ENCODE measurements at places on chromosomes 4 and X.

DNA sequence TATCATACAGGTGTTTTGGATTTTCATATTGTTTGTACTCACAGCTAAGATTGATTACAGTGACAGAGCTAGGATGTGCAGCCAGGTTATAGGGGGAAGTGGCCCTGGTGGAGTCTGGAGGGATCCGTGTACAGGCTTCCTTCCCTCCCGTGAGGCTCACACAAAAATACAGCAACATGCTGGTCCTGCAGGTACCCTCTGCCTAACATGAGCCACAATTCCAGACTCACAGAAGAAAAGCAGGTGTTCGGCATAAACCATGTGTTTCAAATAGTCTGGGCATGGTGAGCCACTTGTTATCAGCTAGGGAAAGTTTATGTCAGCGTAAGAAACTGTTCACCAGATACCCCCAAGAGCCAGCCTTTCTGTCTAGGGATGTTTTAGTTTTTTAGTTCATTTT lies 82.9 kb downstream of the HTT start:
- DNase-seq, result no peak

DNA sequence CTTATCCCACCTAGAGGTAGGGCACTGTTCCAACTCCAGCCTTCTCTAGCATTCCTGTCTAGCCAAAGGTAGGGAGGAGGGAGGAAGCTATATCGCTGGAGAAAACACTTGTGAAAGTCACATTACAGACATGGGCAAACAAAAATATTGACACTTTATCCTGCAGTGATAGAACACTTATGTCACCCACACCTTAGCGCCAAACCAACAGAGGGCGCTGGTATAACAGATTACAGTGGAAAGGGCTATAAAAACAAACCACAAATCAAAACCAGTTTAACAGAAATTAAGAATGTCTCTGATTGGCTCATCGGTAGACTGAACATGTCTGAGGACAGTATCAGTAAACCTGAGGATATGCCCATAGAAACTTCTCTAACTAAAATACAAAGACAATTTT lies 451.3 kb downstream of the TLL1 start:
- peak; percentile 9 for DNase-seq

DNA sequence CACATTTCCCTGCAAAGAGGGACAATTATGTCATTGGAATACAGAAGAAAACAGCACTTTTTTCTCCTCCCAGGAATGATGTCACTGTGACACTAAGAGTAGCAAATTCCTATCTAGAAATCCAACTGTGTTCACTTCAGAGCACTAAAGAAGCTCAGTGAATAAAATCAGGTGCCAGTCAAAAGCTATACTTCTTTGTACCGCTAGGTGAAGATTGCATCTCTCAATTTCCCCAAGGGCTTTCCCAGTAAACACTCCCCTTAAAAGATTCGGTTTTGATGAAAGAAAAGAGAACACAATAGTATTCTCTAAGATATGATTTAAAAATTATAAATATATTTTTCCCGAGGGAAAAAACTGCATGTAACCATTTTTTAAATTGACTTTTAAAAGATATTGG lies 104.7 kb upstream of the MID1 start:
- DNase-seq, result no peak

DNA sequence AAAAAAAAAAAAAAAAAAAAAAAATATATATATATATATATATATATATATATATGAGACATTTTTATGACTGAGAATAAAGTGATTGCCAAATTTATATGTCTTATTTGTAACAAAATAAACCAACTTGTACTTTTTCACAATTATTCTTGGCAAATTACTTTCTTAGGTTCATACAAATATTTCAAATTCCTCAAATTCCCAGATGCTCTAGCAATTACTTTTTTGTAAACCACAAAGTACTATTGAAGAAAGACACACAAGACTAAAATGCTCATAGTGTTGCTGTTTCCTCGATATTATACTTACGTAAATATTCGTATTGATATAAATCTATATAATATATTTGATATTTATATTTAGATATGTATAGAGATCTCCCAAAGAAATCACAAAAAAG lies 390.0 kb downstream of the FAT4 start:
- no peak for DNase-seq

GRCh38 chr4:181890911-181891310 lies 352.3 kb upstream of the TENM3 start:
- no peak for DNase-seq

- no peak for DNase-seq
Measured at GRCh38 chr4:67393699-67394281, 151.5 kb downstream of the CENPC start.

DNA sequence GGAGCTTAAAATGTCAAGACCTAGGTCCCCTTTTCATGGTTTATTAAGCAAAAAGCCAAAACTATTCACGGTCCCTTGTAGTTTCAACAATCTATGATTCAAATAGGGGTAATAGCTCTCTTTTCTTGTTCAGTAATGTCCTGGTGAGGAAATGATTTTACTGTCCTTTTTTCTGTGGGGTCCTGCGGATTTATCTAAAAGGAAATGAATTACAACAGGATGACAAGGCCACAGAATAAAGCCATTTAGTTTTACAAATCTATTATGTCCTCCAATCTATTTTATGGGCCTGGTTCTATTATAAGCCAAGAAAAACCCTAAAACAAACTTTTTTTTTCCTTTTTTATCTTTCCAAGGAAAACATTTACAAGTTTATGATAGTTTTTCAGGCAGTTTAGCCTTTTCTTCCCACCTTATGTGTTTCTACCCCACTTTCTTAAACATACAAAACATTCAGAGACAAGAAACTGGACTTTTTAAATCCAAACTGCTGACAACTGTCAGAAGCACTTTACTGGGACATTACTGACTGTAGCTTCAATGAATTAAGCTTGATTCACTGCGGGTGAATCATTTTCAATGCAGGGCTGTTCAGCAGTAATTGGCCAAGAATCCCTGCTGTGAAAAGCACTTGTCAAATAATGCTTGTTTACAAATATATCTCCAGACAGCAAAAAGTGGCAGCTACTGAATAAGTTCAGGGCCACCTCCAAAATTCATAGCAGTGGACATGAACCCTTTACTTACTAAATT lies 4.3 kb downstream of the EPHA5 start:
- DNase-seq, result no peak

- DNase-seq, result no peak
Measured at GRCh38 chrX:120251471-120252011, 929 bp downstream of the ZBTB33 start.

- no peak for DNase-seq
Measured at GRCh38 chr4:2570551-2571222, 34.2 kb downstream of the FAM193A start.

DNA sequence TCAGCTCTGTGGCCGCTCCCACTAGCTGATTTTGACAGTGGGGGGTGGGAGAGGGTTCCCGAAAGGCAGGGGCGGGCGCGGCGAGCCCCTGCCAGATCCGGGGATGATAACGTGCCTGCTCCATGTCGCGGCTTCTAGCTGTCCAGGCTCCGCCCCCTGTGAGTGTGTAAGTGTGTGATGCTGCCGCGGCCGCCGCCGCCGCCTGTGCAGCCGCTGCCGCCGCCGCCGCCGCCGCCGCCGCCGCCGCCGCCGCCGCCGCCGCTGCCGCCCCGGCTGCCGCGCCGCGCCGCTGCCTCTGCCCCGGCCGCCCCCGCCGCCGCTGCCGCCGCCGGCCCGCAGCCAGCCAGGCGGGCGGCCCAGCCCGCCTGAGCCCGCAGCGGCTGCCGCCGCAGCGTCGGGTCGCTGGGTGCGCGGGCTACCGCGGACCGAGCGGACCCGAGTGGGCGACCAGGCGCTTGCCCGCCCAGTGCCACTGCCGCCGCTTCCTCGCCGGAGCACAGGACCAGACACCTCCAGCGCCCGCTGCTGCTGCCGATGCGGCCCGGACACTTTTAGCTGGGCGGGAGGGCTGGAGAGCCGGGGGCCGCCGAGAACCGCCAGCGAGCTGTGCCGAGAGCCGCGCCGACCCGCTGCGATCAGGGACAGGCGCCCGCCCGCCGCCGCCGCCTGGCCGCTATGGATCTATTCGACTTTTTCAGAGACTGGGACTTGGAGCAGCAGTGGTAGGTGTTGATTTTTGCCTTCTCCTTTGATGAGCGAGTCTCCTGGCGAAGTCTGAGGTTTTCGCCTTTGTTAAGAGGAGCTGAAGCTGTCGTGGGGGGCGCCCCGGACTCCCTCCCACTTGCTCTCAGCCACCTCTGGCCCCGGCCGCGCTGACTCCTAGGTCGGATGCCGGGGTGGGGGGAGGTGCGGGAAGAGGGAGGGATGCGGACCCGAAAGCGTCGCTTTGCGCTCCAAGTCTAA lies at the start of gene AFF2:
TSS of gene AFF2 (plus strand) at position 195 of the 963 bp plus-strand sequence. CDS start at position 676, 481 bp downstream.
- DNase-seq, result no peak

DNA sequence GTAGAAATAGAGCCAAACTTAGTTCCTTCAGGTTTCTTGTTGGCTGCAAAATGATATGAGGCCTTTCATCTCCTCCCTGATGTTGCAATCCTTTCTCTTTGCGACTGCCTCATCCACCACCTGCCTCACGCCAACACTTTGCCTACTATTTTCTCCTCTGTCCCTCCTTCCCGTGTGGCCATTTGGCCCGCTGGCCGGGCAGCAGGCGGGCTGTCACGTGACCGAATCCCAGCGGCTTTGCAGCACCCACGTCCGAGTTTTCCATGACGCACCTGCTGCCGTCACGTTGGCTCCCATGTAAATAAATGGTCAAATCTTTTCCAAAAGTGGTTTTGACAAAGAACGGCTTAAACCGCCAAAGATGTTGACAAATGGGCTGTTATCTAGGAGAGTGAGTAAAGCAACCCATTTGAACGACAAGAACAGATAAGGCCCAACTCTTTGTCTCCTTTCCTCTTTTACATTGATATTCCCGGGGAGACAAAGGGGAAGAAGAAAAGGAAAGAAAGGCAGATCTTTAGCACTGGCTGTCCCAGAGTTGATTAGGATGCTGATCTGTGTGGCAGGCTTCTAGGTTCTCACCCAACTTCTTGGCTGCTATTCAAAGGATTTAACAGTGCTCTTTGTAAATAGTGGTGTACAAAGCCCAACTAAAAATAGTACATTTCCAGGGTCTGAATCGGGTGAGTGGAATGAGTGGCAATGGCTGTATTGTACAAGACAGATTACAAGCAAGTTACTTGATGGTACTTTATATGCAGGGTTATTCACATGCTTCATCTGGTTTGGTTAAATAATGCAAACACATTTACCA lies 174.2 kb upstream of the JADE1 start:
- DNase-seq, result no peak

- DNase-seq, result no peak
Measured at GRCh38 chr4:101005659-101006058, 341.7 kb downstream of the PPP3CA start.

- DNase-seq, result no peak
Measured at GRCh38 chr4:7328913-7329638, 105.7 kb downstream of the PSAPL1 start.

DNA sequence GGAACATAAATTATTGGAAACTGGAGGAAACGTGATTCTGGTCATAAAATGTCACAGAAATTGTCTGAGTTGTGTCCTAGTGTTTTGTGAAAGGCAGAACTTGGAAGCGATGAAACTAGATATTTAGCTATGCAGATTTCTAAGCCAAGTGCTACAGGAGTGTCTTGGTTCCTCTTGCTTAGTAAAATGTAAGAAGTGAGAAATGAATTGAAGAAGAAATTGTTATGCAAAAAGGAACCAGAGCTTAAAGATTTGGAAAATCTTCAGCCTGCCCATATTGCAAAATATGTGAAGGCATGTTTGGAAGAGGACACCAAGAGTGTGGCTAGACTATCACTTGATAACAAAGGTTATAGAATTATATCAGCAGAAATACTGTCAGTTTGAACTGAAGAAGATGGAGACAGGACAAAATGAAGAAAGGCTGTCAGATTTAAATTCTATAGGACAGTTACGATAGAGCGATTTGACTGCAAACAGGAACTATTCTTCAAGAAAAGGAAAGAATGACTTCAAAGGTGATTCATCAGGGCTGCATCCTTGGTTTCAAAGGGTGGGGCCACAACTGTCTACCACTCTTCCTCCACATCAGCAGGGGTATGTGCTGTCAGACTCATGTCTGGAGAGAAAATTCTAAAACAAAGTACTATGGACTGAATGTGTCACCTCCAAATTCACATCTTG lies 9.4 kb upstream of the CDS1 start:
- no peak for DNase-seq

DNA sequence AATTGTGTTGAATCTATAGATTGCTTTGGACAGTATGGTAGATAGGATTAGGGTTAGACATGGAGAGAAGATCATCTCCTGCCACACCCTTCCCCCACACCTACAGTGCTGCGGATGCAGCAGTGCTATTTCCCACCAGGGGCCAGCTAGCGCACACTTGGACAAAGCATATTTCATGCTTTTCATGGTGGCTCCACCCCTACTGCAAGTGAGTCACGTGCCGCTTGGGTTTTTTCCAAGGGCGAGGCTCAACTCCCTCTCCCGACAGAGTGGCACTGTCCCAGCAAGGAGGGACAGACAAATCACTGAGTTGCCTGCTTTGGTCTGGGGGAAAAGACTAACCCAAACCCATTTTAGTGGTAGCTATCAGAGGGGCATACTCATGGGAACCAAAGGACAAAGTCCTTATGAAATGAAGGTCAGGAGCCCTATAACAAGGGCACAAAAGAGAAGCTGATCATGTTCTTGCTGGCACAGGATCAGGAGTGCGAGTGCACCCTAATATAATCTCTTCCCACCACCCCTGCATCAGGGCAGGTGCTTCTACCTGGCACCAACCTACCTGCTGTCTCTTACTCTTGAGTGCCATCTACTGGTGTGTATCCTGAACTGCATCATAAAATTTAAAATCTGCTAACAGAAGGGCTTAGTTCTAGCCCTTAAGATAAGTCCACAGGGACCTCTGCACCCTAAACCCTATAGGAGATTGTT lies 55.1 kb upstream of the PGAM4 start:
- DNase-seq, result peak; percentile 15

- DNase-seq, result no peak
Measured at GRCh38 chrX:48976086-48976485, 4.4 kb upstream of the KCND1 start.

DNA sequence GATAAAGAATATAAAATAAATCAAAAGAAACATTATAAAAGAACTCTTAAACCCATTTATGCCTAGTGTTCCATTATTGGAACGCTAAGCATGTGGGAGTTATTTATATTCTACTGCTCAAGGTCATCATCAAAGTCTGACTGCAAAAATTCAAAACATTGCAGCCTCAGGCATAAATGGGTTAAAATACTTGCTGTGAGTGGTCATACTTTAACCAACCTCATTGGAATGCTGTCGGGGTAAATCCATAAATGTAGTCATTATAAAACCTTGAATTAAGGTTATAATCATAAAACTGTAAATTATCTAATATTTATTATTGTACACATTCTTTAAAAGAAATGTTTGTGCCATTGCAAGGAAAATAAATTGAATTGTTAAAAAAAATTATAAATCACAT lies 55.0 kb downstream of the RPS6KA6 start:
- no peak for DNase-seq

GRCh38 chrX:109732017-109732801 lies 848 bp downstream of the ACSL4 start:
- no peak for DNase-seq

DNA sequence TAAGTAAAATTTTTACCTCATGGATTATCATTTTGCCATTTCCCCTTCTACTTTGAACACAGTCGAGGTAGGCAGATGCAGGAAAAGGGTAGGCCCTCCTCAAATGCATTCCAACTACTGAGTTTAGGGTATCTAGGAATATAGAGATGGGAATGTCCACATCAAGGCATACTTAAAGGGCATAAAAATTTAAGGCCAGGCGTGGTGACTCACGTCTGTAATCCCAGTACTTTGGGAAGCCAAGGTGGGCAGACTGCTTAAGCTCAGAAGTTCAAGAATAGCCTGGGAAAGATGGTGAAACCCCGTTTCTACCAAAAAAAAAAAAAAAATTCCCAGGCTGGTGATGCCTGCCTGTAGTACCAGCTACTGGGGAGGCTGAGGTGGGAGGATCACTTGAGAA lies 146.5 kb downstream of the PDGFC start:
- DNase-seq, result no peak

- no peak for DNase-seq
Measured at GRCh38 chr4:158316264-158316663, 106.0 kb downstream of the TMEM144 start.

Data from iPS DF 19.7 (cell line).